Left kidney (tissue), 8 donors: ENCODE measurements at places on chromosomes 5 and 9. TPM values are rescaled to one million over a fixed set of nuclear protein-coding genes. Genes with fewer than 3 reads are reported as not detected.
A peak's percentile ranks its signal among the peaks of the same experiment; 100 is the strongest.

DNA sequence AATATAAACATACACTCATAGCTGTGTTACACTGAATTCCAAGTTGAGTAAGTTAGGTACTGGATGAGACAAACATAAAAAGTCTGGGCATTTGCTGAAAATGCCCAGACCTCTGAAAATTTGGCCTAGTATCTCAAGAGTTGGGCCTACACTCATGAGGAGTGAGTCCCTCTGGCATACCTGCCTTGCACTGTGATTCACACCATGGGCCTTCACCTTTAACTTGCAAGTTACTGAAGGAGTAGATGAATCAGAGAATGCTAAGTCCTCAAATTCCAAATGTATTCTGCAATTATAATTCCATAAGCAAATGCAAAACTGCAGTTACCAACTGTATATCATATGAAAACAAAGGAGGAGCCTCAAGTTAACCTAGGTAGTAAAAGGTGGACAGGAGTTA is 32.3 kb upstream of the C9orf40 start:
- no peak for DNase-seq

- DNase-seq: no peak
Observed at GRCh38 chr9:81649475-81650240, 39.7 kb downstream of the TLE1 start.

DNA sequence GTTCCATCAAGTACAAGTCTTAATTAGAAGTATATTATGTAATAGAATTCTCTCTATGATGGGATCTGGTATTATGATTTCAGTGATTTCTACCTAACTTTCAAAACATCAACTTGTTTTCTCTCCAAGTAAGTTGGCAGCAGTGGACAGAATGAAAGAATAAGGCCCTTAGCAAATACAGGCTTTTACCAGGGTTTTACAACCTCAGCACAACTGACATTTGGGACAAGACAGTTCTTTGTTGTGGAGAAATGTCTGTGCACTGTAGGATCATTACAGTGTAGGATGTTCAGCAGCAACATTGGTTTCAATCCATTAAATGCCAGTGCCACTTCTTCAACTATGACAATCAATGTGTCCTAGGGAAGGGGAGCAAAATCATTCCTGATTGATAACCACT is 48.8 kb downstream of the MLANA start:
- no peak for DNase-seq

TAL2 gene
- 2.2 TPM for polyA plus RNA-seq

GRCh38 chr5:73764586-73764985 is 138.6 kb downstream of the ARHGEF28 start:
- no peak for DNase-seq

TRIM36 gene
- polyA plus RNA-seq: 3.0 TPM

DNA sequence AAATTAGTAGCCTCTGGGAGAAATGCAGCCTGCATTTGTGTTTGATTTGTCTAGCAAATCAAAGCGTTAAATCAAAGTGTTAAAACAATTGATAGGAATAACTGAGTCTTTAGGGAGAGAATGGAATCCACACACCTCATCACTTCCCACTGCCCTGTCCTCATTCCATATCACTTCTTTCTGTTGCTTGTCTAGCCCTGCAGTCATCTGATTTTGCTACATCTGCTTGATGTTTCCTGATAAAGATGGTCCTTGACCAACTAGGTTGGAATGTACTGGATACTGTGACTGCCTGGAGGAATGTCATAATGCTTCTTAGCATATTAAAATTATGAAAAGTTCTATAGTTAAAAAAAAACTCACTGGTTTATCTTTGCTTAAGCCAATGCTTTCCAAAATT is 119.9 kb downstream of the DOCK2 start:
- no peak for DNase-seq

DNA sequence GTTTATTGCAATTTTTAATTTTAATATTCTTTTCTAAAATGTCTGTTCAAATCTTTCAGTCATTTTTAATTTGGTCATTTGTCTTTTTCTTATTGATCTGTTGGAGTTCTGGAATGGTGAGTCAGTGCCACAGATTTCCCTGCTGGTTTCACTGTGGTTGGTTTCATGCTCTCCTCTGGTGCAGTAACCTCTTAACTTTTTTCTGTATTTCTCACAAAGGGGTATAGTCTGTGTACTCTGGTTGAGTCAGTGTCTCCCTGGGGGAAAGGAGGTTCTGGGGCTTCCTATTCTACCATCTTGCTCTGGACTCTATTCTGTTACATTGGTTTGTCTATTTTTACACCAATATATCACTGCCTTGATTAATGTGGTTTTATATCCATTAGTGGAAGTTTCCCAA is 178.8 kb downstream of the CSNK1G3 start:
- no peak for DNase-seq

GRCh38 chr5:40277161-40277906 is 402.4 kb upstream of the PTGER4 start:
- no peak for DNase-seq

CD72 gene
- 3.6 TPM for polyA plus RNA-seq

- DNase-seq: no peak
Observed at GRCh38 chr5:16485656-16486055, 20.1 kb upstream of the ZNF622 start.

CDH6 gene
- polyA plus RNA-seq: 89.6 TPM

DNA sequence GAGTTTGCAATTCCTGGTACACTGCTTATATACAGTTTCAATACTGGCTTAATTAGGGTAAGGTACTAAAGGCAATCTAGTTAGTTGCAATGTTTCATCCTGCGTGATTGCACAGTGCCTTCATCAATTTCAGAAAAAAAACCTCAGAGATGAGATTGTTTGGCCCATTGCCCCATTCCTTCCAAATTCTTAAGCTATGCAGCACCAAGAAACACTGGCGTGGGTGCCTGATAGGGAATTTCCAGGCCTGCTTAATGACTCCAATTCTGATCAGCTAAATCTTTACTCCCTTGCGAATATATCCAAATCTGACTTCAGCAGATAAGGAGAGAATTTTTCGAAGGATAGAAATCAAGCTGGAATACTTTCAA is 35.9 kb upstream of the GAS1 start:
- no peak for DNase-seq

- no peak for DNase-seq
Observed at GRCh38 chr5:151469992-151470391, 22.6 kb downstream of the SLC36A1 start.

GRCh38 chr5:27458287-27458686 is 419.9 kb upstream of the CDH9 start:
- no peak for DNase-seq

DNA sequence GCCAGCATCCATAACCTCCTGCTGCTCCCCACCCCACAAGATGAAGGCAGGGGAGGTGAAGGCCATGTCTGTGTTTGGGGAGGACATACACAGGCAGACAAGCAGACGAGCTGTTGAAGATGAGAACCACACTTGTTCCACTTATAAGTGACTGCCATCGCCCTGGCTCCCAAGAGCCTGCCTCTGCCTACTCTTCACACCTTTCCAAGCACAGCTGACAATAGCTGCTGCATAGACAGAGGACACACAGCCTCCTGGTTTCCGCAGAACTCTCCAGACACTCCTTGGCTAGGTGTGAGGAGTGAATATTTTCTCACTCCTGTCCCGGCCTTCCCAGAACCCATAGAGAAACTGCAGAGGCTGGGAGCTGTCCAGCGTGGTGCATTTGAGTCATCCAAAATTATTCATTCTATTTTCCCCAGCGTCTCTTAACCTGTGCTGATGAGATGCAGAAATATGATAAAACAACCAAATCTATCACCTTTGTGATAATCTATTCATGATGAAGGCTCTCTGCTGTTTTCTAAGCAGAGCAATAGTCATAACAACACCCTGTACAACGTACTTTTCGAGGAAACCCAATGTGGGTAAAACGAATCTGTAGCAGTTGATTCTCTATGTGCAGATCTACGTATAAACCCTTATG is 24.7 kb downstream of the KLF9 start:
- DNase-seq: peak; percentile 13

DNA sequence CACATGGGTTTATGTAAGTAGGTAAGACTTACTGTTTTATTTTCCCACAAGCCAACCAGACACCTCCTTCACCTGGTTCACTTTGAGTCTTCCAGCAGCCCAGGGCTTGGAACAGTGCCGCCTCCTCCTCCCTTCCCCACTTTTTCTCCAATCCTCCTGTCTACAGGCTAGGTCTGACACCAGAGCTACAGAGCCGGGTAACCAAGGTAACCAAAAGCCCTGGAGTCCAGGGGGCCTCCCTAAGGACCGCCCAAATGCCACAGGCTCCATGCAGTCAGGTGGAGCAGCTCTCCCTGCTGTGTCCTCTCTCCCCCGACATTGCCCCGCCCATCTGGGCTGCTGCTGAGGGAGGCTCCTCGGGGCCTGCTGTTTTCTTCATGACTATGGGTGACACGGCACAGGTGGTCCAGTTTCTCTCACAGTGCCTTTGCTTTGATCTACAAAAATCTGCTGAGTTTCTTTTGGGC is 138.0 kb upstream of the EFNA5 start:
- peak; percentile 91 for DNase-seq
